CD4-positive, alpha-beta T cell treated with Interleukin-4 for 4 hours (primary cell): ENCODE measurements at places on chromosomes 3 and 15.

- no peak for DNase-seq
Observed at GRCh38 chr3:5054098-5054497, 68.0 kb upstream of the ARL8B start.

GRCh38 chr3:138497851-138498250 is 63.4 kb downstream of the ESYT3 start:
- no peak for DNase-seq

GRCh38 chr3:136792556-136793330 is 26.2 kb upstream of the SLC35G2 start:
- no peak for DNase-seq

DNA sequence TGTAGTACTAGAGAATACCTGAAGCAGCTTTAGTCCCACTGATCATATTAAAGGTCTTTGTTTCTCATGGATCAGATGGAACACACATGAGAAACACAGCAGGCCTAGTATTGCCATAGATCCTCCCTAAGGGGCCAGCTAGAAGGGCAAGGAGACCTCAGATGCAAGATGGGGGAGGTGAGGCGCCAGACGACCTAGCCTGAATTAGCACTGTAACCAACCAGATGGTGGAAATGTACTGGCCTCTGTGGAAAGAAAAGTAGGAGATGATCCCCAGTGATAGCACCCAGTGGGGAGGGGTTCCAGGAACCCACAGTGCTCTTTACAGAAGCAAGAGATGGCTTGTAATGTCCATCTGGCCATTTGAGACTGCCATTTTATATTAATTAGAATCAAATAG is 138.2 kb upstream of the ZNF385D start:
- no peak for DNase-seq

- DNase-seq = no peak
Observed at GRCh38 chr3:124059580-124059979, 67.7 kb upstream of the ROPN1 start.

DNA sequence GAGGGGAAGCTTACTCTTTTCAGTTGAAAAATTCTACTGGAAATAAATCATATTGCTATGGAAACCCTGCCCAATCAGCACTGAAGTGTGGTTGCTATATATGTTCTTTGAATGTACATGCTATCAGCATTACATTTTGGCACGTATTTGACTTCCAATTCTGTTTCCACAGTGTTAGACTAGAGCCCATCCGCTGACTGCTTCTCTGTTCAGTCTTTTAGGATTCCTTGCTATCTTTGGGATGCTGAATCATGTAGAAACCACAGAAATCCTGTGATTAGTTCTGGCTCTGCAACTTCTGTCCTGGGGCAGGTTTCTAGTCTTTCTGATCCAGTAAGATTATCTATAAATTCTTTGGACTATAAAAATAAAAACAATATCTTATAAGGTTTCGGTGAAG is 128.2 kb upstream of the SLC7A14 start:
- DNase-seq = no peak

GRCh38 chr3:2156244-2156847 is 57.7 kb downstream of the CNTN4 start:
- DNase-seq = no peak

- DNase-seq = no peak
Observed at GRCh38 chr3:126258670-126259069, 78.3 kb upstream of the ALDH1L1 start.

DNA sequence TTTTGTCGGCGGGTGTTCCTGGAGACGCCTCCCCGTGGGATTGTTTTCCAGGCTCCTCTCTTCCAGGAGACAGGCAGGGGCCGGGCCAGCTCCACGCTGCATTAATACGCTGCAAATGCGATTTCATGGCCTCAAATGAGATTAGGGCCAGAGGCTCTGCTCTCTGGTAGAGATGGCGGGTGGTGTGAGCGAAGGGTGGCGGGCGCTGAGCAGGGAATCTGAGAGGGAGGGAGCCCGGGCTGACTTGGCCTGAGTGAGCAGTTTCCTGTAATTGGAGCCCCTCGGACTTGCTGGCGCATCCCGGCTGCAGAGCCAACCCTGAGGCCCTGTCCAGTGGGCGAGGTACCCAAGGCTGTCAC is 7.4 kb upstream of the CCDC33 start:
- DNase-seq = no peak

GRCh38 chr15:67051088-67052045 is 14.0 kb upstream of the SMAD3 start:
- no peak for DNase-seq

DNA sequence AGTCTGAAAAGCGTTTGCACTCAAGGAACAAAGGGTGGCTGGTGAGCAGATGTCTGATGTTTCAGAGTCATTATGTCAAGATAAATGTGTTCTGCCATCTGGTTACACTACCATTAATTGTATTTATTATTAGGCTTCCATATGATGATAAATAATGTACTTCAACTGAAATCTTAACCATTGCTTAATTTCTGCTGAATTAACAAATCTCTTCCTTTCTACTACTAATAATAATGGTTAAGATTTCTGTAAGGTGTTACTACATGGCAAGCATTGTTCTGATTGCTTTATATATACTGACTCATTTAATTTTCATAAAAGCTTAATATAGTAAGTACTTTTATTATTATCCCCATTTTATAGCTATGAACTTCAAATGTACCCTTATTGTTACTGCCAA is 68.4 kb upstream of the GALNT15 start:
- DNase-seq = no peak

DNA sequence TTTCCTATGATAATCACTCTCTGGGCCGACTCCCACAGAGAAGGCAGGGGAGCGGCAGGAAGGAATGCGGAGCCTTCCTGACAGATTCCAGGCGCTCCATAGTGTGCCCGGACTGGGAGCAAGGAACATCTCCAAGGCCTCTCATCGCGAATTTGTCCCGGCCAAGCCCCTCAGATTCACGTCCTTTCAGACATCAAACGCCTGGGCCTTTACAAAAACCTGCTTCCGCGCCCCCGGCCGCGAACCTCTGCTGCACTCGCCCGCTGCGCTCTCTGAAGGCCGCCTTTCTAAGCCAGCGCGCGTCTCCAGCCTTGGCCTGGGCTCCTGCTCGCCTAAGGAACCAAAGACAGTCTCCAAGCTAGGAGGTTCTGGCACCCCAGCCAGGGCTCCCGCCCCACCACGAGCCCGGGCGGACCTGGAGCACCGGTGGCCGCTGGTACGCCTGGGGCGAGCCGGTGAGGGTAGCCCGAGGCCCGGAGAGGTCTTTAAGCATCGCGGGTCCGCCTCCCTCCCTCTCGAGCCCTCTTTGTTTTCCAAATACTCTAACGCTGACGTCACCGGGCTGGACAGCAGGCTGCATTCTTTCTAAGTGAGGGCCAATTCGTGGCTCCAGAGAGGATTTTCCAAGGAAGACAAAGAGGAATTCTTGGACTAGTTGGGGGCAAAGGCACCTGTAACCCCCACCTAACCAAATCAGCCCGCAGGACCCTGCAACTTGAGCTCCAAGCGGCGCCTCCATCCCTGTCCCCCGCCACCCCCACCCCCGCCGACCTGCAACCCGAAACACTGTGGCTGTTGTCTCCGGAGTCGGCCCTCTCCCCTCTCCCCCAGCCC is 759 bp downstream of the AMOTL2 start:
- DNase-seq = no peak

- DNase-seq = no peak
Observed at GRCh38 chr3:26668171-26668570, 45.6 kb downstream of the LRRC3B start.

DNA sequence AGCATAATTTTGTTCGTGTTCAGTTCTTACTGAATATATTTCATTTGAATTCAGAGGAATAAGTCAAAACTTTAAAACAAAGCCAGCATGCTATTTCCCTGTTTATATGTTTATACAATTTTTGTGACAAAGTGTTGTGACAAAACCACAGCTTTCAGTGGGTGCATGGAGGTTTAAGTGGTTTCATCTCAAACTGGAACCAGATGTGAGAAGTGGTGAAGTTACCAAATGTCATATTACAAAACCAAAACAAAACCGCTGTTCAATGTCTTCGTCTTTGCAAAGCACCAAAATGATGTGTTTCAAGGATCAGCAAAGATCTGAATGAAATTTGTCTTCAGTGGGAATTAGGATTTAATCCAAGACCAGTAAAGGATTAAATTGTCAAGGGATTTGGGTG is 59.3 kb upstream of the OSTN start:
- no peak for DNase-seq

- no peak for DNase-seq
Observed at GRCh38 chr15:22845289-22845900, 6.9 kb downstream of the NIPA2 start.

- DNase-seq = no peak
Observed at GRCh38 chr15:60635507-60636352, 156.8 kb upstream of the ICE2 start.

GRCh38 chr3:123405936-123406510 is 42.9 kb downstream of the ADCY5 start:
- no peak for DNase-seq

DNA sequence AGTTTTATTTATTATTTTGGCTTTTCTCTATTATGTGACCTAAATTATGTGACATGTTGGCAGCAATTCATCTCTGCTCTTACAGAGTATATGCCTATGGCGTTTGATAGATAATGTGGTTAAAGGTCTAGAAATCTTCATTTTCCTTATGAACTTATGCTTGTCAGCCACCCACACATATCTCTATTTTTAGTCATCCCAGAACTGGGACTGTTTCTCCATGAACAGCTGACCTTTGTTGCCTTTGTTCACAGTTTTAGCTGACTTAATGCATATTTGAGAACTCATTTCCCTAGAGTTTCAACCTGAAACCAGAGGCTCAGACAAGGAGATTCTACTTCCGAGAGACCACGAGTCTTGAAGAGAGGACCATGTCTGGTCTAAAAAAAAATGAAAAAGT is 176.5 kb downstream of the RAP2B start:
- DNase-seq = no peak

DNA sequence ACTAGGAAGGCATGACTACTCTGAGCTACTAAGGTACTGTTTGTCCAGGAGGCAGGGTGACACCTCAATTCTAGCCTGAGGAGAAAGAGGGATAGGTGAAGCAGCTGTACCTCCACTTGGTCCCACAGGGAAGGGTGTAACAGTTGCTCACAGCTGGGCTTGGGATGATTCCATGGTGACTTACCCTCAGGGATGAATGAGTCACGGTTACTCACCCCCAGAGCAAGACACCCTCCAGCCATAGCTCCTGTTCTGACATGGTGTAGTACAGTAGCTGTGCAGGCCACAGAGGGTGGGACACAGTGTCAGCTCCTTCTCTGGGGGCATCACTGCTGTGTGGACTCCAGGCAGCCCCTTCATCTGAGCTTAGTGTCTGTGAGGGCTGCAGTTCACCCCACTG is 868.6 kb upstream of the SEMA6D start:
- no peak for DNase-seq

DNA sequence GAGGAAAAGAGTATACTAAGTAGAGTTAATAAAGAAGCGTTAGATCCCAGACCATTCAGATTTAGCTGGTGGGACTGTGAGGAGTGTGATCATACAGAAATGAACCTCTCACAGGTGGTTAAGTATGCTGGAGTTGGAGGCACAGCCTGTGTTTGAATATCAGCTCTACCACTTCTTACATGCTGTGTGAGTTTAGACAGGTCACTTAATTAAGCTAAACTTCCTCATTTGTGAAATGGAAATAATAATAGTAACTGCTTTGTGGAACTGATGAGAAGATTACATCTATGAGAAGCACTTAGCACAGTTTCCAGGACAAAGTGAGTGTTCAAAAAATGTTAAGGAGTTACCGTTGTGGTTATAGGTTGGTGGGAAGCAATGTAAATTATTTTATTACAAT is 8.4 kb downstream of the ACP3 start:
- no peak for DNase-seq

- DNase-seq = no peak
Observed at GRCh38 chr3:23275814-23276213, 72.7 kb downstream of the UBE2E2 start.

GRCh38 chr3:72613871-72614270 is 234.4 kb downstream of the SHQ1 start:
- DNase-seq = no peak

DNA sequence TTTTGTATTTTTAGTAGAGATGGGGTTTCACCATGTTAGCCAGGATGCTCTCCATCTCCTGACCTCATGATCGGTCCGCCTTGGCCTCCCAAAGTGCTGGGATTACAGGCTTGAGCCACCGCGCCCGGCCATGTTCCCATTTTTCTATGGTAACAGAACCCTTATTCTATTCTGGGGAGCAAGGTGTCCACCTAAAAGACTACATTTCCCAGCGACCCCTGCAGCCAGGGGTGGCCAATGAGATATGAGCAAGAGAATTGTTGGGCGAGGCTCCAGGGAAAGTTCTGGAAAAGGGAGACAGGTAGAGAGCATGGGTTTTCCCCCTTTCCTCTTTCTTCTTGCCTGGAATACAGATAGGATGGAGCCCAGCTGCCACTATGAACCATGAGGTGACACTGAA is 96.9 kb downstream of the LINGO1 start:
- no peak for DNase-seq

DNA sequence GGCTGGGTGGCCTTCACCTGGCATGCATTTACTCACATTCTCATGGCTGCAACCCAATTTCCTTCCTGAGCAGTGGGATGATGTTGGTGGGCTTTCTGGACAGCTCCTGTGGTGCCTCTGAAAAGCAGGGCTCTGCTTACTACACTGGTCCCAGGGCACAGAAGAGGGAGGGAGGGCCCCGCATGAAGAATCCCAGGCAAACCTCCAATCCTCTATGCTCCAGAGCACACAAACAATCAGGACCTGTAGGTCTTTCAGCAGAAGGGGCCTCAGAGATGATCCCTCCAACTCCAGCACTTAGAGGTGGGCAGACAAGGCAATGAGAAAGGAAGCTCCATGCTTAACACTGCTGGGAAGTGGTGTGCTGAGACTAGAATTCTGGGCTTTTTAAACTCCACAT is 231.7 kb upstream of the ICE2 start:
- no peak for DNase-seq

GRCh38 chr15:90192961-90193786 is 8.0 kb upstream of the SEMA4B start:
- DNase-seq = no peak

DNA sequence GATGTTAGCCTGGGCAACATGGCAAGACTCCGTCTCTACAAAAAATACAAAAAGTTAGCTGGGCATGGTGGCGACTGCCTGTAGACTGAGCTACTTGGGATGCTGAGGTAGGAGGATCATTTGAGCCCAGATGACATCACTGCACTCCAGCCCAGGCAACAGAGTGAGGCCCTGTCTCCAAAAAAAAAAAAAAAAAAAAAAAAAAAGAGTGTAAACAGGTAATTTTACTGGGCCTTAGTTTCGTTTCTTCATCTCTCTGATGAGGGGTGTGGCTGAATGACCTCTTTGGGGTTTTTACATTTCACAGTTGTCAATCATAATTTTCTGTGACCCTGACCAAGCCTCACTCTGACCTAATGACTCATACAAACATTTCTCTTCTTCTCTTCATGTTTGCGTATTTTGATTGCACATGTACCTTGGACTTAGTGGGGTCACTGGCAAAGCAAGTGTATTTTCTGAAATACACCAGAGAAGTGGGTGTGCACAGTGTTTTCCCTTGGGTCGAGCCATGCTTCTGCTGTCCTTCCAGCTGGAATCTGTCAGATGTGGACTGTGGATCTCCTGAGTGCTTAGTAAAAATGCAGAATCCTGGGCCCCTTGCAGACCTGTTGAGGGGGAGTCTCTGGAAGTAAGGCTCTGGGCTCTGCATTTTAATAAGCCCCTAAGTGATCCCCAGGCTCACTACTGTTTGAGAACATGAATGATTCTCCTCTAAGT is 140.5 kb downstream of the FNDC3B start:
- no peak for DNase-seq
